ENCODE measurements at places on chromosomes 6 and 20.

- peak; percentile 67 for DNase-seq
Measured at GRCh38 chr6:168157272-168158212, 78.5 kb upstream of the FRMD1 start.

GRCh38 chr6:156735751-156736150 is 41.4 kb upstream of the ARID1B start:
- DNase-seq, result no peak

DNA sequence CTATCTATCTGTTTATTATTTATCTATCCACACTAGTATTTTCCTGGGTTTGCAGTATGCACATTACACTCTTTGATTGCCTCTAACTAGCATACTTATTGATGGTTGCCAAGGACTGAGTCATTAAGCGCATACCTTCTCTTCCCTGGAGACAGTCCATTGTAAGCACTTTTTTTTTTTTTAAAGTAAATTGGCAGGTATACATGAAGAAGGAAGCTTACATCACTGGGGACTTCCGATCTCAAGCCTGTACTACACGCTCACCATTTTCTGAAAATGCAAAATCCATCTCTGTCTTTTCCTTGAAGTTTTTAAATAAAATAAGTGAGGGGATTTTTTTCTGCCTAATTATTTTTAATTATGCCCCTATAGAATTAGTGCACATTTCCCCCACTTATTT is 63.5 kb downstream of the HMGN3 start:
- peak; percentile 81 for DNase-seq

- DNase-seq, result no peak
Measured at GRCh38 chr6:32920715-32921114, 20.1 kb downstream of the HLA-DMB start.

GRCh38 chr6:7891078-7891872 is 19.3 kb downstream of the TXNDC5 start:
- DNase-seq, result no peak

- DNase-seq, result no peak
Measured at GRCh38 chr6:15553031-15553430, 109.8 kb downstream of the DTNBP1 start.

DNA sequence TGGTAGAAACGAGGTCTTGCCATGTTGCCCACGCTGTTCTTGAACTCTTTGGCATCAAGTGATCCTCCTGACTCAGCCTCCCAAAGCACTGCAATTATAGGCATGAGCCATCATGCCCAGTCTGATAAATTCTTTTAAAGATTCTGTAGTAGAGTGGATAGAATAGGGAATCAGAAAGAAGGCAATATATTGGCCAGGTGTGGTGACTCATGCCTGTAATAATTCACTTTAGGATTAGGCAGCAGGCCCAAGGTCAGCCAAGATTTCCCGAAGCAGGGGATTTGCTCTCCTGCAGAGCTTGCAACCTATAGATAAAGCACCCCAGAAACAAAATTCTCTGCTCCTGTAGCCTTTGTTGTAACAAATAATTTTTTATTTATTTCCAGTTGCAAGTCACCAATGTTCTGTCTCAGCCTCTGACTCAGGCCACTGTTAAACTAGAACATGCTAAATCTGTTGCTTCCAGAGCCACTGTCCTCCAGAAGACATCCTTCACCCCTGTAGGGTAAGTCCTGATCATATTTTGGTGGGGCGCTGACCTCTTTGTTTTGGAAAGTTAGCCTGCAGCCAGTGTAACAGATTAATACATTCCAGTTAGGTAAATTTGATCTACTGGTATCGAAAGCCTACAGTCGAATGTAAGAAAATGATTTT is 30.4 kb upstream of the MROH8 start:
- DNase-seq, result no peak

- DNase-seq, result no peak
Measured at GRCh38 chr6:138225953-138226352, 7.7 kb upstream of the PBOV1 start.

- DNase-seq, result peak; percentile 1
Measured at GRCh38 chr6:141675957-141676356, 456.8 kb upstream of the GJE1 start.

DNA sequence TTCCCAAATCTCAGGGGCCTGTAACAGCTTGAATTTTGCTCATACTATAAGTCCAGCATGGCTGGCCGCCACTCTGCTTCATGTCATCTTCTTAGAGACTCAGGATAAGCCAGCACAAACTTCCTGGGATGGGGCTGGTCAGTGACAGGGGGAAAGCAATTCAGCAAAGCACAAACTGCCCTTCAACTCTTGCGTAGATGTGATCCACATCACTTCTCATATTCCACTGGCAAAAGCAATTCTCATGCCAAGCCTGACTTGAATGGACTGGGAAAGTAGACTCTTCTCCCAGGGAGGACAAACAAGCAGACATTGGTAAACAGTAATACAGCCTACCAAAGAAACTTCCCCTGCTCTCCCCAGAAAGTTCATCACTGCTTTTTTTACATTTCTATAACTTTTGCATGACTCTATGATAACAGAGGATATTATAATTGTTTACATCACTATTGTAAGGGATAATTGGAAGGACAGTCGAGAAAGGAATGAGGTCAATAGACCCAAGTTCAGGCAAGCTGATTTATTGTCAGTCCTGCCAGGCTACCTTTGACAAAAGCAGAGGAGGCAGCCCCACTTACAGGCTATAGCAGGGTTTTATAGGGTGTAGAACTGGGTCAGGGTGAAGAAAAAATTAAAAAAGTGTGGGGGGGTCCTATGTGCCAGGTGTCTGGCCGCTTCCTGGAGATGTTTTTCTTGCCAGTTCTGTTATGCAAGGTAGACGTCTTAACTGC is 37.4 kb downstream of the RBM24 start:
- no peak for DNase-seq

- no peak for DNase-seq
Measured at GRCh38 chr6:170147832-170148708, 142.8 kb downstream of the DLL1 start.

GRCh38 chr6:167567142-167568033 is 242.5 kb downstream of the TTLL2 start:
- no peak for DNase-seq

- no peak for DNase-seq
Measured at GRCh38 chr6:107061125-107062020, 33.4 kb downstream of the MTRES1 start.

GRCh38 chr6:90859612-90860011 is 272.7 kb upstream of the MAP3K7 start:
- DNase-seq, result no peak

GRCh38 chr20:57698116-57698866 is 11.5 kb downstream of the PMEPA1 start:
- DNase-seq, result peak; percentile 94

DNA sequence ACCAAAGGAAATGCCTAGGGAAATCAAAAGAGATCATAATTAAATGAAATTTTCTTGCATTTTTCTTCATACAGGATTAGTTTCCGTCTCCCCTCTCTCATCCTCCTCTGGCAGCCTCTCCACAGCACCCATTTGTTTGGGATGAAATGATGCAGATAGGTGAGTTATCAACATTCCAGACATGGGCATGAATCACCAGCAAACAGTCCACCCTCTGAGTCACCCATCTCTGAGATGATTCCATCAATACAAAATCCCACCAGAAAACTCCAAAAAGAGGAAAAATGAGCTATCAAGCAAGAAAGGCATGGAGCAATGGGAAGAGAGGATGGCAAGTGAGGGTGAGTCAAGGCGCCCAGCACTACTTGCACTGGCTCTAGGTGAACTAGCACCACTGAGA is 11.4 kb downstream of the MC3R start:
- DNase-seq, result no peak

- peak; percentile 98 for DNase-seq
Measured at GRCh38 chr6:87701676-87702588, at the start of gene AKIRIN2. AKIRIN2 (minus strand) TSS chr6:87702233; CDS start chr6:87701684, 549 bp downstream.

- DNase-seq, result no peak
Measured at GRCh38 chr6:150636808-150637207, 37.1 kb downstream of the PLEKHG1 start.

- DNase-seq, result no peak
Measured at GRCh38 chr6:74656453-74656852, 549.4 kb downstream of the COL12A1 start.

DNA sequence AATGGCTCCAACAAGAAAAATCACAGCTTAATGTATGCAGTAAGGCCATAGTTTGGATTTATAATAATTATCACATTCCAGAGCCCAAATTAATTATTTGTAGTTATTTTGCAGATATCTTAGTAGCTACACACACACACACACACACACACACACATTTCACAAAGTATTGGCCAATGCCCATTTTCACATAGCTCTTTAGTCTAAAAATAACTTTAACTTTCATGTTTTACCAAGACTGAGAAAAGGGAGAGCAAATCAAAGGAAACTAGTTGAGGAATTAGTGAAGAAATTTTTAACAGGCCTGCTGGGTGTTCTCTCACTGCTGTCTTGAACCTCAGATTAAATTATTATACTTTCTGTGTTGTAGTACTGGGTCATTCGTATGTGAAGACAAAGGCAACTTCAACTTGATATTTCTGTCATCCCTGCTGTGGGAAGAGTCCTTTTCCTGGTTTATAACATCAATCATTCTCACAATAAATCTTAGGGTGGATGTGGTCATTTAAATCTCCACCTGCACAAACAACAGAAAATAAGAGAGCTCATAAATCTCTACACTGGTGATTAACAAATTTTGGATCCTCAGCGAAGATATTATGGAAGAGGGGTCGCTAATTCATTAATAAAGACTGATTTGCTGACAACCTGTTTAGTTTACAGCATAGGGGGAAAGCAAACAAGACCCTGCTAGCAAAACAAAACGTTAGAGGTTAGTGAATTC is 1.6 kb upstream of the TCF21 start:
- DNase-seq, result no peak

- DNase-seq, result no peak
Measured at GRCh38 chr6:2179950-2180349, 65.5 kb downstream of the GMDS start.

GRCh38 chr6:73704798-73705197 is 8.8 kb downstream of the CD109 start:
- DNase-seq, result no peak

DNA sequence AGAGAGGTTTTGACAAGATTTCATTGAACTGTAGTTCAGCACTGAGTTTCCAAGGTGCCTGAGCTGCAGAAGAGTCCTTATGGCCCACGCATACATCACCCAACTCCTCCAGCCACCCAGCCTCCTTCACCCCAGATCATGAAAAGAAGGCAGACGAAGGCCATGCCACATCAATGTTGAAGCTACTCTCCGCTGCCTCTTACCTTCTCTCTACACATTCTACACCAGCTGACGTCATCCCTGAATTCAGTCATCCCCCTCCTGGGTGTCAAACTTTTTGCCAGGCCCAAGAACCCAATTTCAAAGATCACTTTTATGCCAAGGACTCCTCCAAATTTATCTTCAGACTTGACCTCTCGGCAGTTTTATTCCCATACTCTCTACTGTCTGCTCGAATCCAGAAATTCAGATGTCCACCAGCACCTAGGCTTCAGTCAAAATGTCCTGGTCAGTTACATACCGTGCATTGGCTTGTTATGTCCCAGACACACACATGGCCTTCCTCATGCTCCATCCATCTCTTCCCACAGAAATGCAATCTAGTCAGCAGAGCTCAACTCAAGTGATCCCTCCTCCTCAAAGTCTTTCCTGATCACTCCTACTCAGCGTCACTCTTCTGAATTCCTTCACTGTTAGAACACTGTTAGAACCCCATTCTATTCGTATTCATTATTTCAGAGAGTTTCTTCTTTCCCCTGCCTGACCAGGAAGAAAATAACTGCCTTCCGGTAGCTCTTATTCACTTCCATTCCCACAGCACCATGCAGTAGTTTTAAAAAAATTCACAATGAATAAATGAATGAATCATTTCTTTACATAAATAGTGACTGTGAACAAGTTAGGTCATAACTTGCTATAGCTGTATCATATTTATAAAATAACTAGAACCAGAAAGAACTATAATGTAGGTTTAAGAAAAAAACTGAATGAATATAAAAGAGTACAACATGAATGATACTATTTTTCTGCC is 11.5 kb downstream of the ATXN1 start:
- no peak for DNase-seq

DNA sequence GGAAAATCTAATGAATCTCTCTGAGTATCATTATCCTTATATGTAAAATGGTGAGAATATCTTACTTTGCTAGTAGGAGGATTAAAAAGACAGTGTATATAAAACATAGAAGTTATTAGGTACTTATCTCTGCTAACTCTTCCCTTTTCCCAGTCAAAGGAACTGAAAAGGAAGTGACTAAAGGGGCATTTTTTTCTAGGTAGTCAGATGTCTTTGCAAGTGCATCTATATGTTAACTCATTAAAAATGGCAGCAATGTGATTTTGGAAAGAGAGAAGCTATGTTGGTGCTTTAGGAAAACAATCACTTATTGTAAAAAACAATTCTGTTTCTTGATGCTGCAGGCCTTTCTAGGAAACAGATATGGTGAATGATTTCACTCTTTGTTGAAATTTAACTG is 180.9 kb downstream of the SAMD5 start:
- DNase-seq, result no peak

GRCh38 chr6:127267646-127268625 is 1.3 kb downstream of the RNF146 start:
- DNase-seq, result no peak

GRCh38 chr6:14053811-14054210 is 63.8 kb upstream of the CD83 start:
- DNase-seq, result no peak

DNA sequence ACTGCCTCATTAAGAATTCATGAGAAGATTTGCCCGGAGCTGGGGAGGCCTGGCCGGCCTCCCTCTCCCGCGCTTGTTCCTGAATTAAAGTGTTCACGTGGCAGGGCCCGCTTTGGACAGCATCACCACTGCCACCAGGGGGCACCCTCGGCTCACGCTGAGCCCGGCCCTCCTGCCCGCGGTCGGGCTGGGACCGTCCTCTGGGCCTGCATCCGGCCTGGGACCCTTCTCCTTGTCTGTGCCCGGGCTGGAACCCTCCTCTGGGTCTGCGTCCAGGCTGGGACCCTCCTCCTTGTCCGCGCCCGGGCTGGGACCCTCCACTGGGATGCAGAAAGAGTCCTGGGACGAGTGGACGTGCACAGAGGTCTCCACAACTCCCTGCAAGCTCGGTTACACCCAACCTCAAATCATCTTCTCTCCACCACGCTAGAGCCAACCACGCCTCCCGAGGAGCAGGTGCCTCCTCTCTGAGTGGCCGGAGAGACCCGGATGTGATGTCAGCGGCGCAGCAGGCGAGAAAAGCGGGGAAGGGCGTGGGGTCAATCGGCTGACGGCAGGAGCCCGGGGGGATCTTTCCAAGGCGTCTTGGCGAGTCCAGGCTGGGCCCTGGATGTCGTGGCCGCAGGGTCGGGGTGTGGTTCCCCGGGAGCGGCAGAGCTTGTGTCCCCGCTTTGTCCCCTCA is 50.9 kb upstream of the DACT2 start:
- DNase-seq, result no peak

DNA sequence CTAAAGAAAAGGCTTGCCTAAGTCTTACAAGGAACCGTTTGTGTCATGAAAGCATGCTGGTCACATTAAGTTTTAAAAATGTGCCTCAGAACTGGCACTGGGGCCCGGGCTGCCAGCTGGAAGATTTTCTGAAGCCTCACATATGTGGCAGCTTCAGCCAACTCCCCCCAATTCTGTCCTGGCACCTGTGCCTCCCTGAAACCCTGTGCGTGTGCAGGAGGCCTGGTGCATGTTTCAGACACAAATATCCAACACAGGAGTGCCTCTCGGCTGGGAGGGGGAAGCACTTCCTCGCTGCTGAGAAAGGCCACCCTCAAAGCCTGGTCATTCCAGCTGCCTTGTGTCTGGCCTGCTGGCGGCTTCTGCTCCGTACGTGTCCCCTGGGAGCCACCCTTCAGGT is 188.5 kb upstream of the SNX9 start:
- DNase-seq, result no peak

GRCh38 chr6:155397172-155397705 is 58.4 kb downstream of the NOX3 start:
- DNase-seq, result no peak

GRCh38 chr6:97630604-97631003 is 347.6 kb upstream of the MMS22L start:
- peak; percentile 4 for DNase-seq
